SHP77 (cell line): ENCODE measurements at places on chromosomes 7 and 10.
A peak's percentile ranks its signal among the peaks of the same experiment; 100 is the strongest.

GRCh38 chr10:97180363-97180755, 5.4 kb downstream of the SLIT1 start:
- no peak for DNase-seq

GRCh38 chr10:124916098-124916584, 25.8 kb upstream of the ZRANB1 start:
- peak; percentile 22 for DNase-seq

GRCh38 chr10:103441206-103441605, 11.0 kb downstream of the CALHM2 start:
- no peak for DNase-seq

- peak; percentile 94 for DNase-seq
Measured at GRCh38 chr7:54932818-54933543, 85.8 kb upstream of the EGFR start.

GRCh38 chr10:71547876-71548846, 151.4 kb downstream of the CDH23 start:
- DNase-seq, result no peak

- DNase-seq, result peak; percentile 36
Measured at GRCh38 chr10:125156739-125157480, 3.5 kb downstream of the CTBP2 start.

- DNase-seq, result no peak
Measured at GRCh38 chr10:51892965-51893658, 193.7 kb upstream of the CSTF2T start.

GRCh38 chr10:44436240-44436639, 51.3 kb upstream of the CXCL12 start:
- DNase-seq, result no peak

DNA sequence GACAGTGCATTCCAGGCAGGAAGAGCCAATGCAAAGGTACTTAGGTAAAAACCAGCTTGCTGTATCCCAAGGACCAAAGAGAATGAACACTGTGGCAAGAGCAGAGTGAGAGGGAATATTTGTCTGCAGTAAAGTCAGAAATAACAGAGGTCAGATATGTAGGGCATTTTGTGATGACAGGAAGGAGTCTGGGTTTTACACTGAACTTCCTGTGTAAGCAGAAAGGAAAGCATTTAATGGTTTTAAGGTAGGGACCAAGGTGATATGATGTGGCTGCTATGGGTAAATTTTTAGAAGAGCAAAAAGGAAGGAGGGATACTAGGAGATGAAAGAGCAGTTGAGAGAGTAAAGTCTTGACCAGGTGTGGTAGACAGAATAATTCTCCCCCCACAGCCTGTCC, 10.1 kb downstream of the ABCB1 start:
- no peak for DNase-seq

GRCh38 chr10:8520382-8520781, 465.9 kb downstream of the GATA3 start:
- DNase-seq, result no peak

DNA sequence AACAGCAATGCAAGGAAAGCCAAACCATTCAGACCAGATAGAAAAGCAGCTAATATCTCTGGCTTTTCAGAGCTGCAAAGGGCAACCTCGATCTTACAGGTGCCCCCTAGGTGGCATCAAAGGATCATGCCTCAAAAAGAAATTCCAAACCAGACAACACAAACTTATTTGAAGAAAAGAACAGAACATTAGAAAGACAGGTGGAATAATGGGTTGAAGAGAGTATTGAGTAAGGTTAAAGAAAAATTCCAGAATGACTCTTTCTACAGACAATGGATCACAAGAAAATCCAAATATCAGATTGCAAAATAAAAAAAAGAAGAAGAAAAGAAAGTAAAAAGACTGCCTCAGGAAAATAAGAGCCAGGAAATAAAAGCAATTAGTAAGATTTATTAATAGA, 213.7 kb downstream of the ELMO1 start:
- peak; percentile 11 for DNase-seq

- no peak for DNase-seq
Measured at GRCh38 chr7:108308276-108308675, 148.0 kb downstream of the NRCAM start.

- DNase-seq, result peak; percentile 40
Measured at GRCh38 chr7:104267701-104268368, 60.0 kb upstream of the ORC5 start.

DNA sequence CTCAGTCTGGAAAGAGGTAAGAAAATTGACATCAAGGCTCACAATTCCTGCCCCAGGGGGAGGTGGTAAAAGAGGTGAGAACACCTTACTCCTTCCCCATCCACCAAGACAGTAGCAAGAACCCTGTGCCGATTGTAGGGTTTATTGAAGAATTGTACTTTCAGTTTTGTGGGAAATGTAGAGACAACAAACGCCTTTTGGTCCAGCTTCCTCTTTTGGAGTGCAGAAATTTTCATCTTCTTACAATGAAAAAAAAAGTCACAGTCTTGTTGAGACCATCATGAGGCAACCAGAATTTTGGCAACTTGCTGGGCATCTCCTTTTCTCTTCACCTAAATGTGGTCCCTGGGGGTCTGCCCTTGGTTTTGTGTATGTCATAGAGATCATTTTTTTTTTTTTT, 217.7 kb downstream of the TMEM178B start:
- no peak for DNase-seq

DNA sequence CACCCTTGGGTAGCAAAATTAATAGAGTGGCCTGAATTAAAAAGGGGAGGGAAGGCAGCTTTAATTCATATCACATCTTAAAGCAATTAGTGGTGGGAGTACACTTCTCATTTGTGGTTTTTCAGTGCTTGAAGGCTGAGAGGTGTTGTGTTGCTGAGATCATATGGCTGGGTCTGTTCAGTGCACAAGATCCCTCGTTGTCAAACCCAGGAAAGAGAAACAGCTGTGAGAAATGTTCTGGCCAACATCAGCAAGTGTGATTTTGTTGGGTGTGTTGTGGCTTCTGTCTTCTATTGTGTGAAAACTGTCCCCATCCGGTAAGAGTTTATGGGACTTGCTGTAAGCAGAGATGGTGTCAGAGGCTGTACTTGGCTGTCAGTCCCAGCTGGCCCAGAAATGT, 197.9 kb upstream of the BMPER start:
- no peak for DNase-seq

- no peak for DNase-seq
Measured at GRCh38 chr10:125782054-125782453, 6.4 kb upstream of the MMP21 start.

- DNase-seq, result no peak
Measured at GRCh38 chr7:38142736-38143135, 35.3 kb upstream of the STARD3NL start.

GRCh38 chr7:26950889-26951288, 86.5 kb upstream of the SKAP2 start:
- no peak for DNase-seq

DNA sequence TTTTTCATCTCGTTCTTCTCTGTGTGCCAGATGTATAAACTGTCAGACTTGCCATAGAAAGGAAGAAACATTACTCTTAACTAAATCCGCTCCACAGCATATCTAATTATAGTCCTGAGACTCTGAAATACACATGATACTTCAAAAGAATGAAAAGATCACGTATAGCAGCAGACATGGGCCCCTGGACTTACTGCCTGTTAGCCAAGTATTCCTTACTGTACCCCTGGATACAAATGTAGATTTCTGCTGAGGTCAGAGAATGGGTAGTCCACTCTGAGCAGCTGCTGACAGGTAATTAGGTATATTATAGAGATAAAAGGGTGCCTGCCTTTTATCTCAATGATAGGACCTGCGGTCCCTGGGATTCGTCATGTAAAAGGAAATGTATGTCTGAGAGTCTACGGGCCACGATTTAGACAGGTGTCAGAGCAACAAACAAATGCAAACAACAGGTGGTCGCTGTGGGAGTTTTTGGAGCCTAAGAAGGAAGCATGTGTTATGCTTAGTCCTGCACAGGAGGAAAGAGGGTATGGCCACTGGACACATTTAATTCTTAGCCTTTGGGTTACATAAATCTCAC, 69.4 kb downstream of the VOPP1 start:
- DNase-seq, result no peak

DNA sequence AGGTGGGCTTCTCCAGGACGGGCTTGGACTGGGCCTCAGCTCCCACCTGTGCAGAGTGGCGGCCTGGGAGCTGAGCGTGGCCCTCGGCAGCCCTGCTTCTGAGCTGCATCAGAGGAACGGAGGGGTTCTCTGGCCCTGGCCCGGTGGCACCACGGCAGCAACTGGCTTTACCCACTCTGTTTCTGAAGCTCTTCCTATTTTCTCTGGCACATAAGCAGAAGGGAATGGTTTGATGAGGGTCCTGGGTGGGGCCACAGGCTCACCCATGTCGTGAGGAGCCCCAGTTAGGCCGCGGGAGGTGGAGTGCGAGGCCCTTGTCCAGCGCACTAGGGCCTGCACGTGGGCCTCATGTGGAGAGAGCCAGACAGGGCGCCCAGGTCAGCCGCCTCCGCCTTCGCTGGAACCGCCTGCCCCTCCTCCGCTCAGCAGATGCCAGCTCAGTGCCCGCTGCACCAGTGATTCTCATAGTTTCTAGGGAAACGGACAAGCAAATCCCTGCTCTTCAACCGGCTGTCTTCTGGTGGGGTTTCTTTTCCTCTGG, 284.0 kb downstream of the CELF2 start:
- no peak for DNase-seq

DNA sequence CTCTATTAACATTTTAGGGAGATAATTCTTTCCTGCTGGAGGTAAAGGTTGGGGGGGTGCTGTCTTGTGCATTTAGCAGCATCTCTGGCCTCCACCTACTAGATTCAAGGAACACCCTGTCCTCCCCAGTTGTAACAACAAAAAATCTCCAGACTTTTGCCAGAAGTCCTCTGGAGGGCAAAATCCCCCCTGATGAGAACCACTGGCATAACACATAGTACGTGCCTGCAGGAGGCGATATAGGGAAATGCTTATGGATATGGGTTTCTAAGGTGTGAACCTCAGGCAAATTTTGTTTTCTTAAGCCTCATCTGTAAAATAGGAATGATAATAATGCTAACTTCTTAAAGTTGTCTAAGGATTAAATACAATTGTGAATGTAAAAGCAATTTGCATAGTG, 2.9 kb upstream of the OSBPL3 start:
- no peak for DNase-seq

DNA sequence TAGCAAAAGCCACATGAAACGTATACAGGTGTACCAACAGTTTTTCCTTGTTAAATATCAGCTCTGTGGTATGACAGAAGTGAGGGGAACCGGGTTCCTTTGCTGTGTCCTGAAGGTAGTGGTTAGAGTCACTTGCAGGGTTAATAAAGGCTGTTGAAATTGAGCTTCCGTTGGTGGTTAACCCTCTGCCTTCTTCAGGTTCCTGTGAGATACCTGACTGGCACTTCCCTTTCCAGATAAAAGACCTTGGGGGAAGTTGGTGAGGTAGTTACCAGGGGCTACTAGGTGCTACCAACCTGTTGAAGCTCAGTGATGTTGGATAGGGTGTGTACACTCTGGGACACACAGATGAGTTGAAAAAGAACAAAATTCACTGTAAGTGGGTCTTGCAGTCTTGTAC, 384.1 kb downstream of the GATA3 start:
- no peak for DNase-seq

DNA sequence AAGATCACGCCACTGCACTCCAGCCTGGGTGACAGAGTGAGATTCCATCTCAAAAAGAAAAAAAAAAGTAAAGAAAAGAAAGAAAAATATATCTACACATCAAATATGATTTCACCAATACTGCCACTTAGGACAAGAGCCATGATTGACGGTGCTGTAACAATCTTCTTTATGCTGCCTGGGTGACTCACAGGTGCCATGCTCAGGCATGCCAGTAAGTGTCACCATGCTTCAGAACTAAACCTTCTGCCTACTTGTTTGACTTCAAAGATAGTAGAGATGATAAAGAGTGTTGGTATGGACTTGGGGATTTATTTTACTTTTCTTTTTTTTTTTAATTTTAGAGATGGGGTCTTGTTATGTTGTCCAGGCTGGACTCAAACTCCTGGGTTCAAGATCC, 33.6 kb upstream of the DNMBP start:
- no peak for DNase-seq

- no peak for DNase-seq
Measured at GRCh38 chr10:110529596-110530011, 31.9 kb downstream of the DUSP5 start.

DNA sequence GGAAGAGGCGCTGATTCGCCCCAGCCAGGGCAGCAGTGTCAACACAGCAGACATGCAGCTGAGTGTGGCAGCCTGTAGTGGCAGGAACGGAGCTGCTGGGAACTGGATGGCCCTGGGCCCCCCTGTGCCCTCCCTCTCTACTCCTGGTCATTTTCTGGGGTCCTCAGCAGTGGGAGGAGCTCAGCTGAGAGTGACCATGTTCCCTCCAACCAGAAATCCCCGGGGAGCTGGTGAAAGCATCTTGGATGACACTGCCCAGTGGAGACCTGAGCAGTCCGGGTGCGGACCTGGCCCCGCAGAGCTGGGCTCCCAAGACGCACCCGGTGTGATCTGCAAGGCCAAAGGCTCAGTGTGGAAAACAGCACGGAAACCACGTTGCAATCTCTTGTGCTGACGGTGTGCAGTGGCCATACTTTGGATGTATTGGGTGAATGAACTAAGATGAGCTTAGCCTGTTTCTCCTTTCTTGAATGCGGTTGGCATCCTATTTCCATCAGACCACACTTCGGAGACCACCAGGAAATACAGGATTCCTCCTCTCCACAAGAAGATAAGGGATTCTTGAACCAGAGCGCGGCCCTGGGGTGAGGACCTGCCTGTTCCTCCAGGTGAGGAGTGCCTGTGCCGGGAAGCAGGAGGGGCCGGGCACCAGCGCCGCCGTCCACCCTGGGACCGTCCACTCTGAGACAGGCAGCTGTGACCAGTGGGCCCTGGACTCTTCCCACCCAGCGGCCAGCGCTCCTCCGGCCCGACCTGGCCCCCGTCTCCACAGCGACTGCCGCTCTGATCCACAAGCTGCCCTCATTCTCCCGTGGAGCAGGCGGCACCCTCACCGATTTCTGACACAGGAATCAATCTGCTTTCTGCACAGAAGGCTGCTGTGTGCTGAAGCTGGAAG, 93.5 kb upstream of the DIP2C start:
- no peak for DNase-seq

- no peak for DNase-seq
Measured at GRCh38 chr7:89002981-89003956, 207.7 kb upstream of the TEX47 start.

DNA sequence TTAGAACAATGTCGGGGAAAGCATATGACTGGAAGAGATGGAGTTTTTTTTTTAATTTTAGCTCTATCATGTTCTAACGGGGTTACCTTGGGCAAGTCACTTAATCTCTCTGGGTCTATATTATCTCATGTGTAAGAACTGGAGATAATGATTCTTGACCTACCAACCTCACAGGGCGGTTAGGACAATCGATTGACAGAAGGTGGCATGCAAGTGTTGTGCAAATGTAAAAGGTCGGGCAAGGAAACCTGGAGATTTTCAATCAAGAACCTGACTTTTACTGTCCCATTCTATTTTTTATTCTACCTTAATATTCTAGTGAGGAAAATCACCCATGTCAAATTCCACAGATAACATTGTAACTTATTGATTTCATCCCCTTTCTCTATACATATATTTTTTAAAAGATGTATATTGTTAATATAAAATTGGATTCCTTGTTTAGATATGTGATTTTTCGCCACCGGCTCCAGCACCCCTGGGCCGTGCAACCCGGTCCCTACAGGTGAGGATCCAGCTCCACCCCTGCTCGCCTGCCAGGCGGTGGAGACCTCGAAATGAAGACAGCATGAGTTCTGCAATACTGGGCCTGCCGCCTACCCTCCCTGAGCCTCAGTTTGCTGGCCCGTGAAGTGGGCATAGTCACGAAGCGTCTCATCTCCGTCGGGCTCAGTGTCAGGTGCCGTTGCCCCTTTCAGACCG, 497.6 kb upstream of the PHF14 start:
- no peak for DNase-seq
